ENCODE measurements at places on chromosomes 2 and 18.

- no peak for DNase-seq
Observed at GRCh38 chr18:10441472-10441871, 13.0 kb upstream of the APCDD1 start.

DNA sequence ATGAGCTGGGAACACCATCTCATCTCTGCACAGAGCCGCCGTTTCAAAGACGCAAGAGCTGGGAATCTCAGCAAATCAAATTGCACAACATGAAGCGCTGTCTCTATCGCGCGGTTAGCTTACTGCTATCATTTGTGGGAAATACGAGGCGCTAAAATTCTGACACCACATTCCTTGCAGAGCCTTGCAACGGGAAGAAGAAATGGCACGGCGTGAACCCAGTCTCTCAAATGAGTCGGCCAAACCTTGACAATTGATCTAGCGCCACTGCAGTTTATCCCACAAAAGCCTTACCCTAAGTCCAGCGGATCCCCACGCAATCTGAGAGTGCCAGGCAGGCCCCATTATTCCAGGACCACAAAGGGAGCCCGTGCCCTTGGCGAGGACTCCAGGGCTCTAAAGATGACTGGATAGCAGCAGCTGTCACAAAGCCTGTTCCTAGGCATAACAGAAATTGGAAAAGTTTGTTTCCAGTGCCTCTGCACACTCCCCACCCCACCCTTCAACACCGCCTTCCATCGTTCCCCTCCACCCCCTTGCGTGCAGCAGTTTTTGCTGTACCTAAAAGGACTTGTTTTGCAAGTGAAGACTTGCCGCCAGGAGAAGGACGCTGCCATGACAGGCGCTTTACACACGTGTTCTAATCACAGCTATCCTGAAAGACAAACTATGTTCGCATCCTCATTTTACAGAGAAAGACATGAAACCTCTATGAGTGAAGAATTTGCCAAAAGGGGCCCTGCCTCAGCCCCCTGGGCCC lies 252.4 kb downstream of the EIPR1 start:
- no peak for DNase-seq

GRCh38 chr2:20621366-20622295 lies 29.3 kb downstream of the HS1BP3 start:
- DNase-seq = no peak

DNA sequence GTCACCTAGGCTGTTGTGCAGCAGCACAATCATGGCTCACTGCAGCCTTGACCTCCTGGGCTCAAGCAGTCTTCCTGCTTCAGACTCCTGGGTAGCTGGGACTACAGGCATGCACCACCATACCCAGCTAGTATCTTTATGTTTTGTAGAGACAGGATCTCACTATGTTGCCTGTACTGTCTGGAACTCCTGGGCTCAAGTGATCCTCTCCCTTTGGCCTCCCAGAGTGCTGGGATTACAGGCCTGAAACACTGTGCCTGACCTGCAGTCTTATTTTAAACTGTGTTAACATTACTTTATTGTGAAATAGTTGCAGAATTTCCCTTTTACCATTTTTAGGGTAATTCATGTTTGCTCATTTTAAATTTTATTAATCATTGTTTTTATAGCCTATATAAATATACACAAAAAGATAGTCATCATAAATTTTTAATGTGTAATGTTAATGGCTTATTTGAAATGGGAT lies 24.6 kb downstream of the EML4 start:
- no peak for DNase-seq

DNA sequence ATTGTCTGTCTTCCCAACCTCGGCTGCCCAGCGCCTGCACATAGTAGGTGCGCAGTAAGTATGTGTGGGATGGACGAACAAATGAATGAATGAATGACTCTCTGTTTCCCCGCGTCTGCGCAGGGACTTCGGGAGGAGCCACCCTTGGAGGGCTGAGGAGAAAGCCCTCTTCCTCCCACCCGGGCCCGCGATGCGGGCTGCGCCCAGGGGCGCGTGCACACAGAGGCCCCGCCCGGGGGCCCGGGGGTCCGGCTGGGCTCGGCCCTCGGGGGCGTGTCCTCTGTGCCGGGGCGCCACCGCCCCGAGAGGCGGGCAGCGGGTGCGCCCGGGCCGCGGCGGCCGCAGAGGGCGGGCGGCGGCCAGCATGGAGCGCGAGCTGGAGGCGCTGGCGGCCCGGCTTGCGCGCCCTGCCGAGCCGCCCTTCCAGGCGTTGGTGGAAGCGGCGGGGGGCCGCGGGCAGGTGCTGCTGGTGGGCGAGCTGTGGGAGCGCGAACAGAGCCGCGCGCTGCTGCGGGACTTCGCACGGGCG lies at the start of gene C2orf72:
TSS of gene C2orf72 (plus strand) at position 322 of the 529 bp plus-strand sequence. CDS start at position 365, 43 bp downstream.
- DNase-seq = no peak

- DNase-seq = no peak
Observed at GRCh38 chr2:147595200-147595599, 249.6 kb upstream of the ACVR2A start.

DNA sequence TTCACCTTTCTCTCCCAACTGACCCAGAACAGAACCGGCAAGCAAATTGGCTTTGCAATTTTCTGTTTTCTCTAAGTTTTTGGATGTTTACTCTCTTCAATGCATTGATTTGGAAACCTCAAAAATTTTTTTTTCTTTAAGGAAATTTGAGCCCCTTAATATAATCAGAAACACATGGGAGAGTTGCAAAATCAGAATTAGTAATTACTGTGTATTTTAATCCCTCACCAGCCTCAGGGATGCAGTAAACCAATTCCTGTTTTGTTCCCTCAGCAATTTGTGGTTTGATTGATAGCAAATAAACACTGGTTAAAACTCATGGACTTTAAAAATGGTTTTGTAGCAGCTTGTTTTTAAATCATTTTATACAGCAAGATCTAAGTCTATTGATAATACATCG lies 281.5 kb downstream of the NEDD4L start:
- no peak for DNase-seq

- DNase-seq = no peak
Observed at GRCh38 chr18:26794230-26795101, 71.0 kb downstream of the AQP4 start.

GRCh38 chr2:52475590-52475989 lies 1292.0 kb upstream of the CHAC2 start:
- no peak for DNase-seq

DNA sequence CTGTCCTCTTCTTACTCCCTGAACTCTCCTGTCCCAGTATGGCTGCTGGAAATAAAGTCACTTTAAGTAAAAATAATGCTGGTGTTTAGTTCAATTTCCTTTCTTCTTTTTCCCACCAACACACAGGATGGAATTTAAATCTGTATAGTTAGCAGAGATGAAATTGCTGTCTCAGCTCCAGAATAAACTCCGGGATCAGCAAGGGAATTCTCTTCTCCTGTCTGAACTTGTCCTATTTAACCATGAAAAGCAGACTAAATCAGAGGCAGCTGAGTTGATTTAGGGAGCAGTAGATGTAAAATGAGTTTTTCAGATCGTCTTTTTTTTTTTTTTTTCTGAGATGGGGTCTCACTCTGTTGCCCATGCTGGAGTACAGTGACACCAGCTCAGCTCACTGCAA lies 25.9 kb downstream of the TTLL4 start:
- no peak for DNase-seq

DNA sequence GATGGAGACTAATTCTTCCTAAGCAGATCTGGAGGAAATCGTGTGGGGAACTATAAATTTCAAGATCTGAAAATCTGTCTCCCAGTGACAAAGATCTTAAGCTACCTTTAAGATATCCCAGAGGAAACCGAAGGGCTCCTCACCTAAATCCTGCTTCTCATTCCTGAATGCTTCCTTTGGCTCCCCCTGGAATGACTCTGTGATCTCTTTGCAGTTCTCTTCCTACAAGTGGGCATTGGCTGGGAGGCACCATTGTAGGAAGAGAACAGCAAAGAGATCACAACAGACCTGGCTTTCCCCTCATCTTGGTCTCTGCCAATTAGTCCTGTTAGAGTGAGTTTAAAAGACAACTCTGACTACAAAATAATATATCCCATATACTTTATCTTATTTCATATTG lies 70.0 kb upstream of the KCNH7 start:
- DNase-seq = no peak

- DNase-seq = no peak
Observed at GRCh38 chr2:197952540-197953202, 148.3 kb downstream of the PLCL1 start.

DNA sequence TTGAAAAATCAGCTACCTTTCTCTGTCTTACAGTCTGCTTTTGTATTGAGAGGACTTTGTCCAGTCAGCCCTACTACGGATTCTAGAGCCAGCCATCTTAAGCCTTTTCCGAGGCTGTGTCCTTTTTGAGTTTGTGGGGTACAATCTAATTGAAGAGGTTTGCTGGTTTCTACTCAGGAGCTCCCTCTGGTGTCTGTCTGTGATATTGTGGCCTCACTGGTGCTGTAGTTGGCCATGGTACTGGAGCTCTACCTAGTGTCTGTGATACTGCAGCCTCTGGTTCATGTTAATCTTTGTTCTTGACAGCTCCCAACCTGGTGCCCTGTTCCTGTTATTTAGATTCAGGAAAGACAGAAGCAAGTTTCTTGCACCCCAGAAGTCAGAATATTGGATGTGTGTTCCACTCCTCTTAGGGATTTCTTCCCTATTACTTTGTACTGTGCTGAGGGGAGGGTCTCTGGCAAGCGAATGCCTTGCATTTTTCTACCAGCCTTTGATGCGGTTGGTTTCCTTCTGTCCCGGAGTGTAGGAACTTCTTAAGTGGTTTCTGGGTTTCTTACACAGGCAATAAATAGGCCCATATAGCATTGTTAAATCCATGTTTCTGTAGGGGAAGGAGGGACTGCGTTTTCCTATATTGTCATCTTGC lies 78.5 kb downstream of the ACSL3 start:
- no peak for DNase-seq

DNA sequence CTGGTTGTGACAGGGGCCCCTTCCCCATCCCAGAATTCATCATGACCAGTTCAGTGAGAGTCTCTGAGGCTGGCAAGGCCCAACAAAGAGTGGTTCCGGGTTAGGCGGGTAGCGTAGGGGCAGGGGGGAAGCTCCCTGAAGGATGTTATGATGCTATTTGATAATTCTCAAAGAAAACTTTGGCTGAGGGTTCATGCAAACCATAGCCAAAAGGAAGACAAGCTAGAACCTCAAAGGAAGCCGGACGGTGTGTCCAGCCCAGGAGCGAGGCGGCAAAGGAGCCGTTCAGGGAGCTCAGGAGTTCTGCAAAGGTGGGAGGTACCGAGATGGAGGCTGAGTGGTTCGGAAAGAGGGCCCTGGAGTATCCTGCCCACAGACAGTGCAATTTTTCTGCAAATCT lies 226.8 kb upstream of the RAB6C start:
- DNase-seq = no peak

GRCh38 chr2:47516360-47517104 lies 113.6 kb downstream of the MSH2 start:
- DNase-seq = no peak

GRCh38 chr2:121362226-121362625 lies 77.2 kb upstream of the TFCP2L1 start:
- DNase-seq = no peak

- DNase-seq = no peak
Observed at GRCh38 chr2:201924453-201924852, 109.2 kb upstream of the FZD7 start.

DNA sequence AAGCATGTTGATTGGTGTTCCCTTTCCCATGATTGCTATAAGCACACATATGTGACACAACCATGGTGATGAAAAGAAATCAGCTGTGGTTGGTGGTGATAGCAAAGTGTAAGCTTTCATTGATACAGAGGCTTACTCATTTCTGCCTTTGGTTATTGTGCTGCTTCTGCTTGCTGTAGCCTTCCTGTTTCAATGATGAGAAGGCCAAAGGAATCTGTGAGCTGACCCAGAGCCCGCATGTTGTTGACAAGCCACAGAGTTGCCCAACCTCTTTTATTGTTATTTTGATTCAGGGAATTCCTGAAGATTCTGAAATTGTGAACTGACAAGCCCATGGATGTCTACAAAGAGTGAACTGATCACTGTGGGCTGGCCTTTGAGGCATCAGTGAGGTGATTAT lies 164.4 kb downstream of the TMEFF2 start:
- no peak for DNase-seq

DNA sequence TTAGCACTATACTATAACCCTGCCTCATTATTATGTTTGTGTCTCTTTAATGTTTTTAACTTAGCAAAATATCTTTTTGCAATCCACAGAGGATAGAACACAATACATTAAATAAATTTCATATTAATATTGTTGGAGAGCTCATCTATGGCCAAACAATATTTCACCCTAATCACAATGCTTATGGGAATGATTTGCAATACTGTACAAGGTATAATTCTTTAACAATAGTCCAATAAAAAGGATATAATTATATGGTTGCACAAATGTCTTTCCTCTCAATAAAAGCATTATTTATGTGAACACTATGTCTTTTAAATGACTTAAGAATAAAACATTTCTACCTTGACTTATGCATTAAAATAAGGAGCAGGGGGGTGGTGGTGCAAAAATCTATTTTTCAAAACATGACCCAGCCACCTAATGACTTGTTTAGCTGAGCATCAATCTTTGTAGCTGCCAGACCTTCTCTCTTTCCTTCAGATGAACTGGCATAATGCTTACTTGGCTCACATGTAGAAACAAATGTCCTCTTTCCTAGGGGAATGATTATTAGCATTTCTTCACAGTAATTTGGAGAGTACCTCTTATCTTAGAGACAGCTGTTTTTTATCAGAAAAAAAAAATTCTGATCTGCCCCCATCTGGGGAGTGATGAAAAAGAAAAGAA lies 1933.6 kb upstream of the LRRTM1 start:
- DNase-seq = no peak

GRCh38 chr18:70221156-70221914 lies 15.8 kb upstream of the RTTN start:
- DNase-seq = peak; percentile 68

DNA sequence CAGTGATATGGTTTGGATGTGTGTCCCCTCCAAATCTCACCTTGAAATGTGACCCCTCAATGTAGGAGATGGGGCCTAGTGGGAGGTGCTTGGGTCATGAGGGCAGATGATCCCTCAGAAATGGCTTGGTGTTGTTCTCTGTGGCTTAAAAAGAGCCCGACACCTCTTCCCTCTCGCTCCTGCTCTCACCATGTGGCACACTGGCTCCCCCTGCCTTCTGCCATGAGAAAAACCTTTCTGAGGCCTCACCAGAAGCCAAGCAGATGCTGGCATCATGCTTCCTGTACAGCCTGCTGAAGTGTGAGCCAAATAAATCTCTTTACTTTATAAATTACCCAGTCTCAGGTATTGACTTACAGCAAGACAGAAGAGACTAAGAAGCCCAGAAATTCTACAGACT lies 357.1 kb downstream of the NRXN1 start:
- no peak for DNase-seq

GRCh38 chr18:25678221-25678620 lies 326.3 kb upstream of the ZNF521 start:
- no peak for DNase-seq

GRCh38 chr2:7813541-7814292 lies 868.1 kb upstream of the ID2 start:
- no peak for DNase-seq

DNA sequence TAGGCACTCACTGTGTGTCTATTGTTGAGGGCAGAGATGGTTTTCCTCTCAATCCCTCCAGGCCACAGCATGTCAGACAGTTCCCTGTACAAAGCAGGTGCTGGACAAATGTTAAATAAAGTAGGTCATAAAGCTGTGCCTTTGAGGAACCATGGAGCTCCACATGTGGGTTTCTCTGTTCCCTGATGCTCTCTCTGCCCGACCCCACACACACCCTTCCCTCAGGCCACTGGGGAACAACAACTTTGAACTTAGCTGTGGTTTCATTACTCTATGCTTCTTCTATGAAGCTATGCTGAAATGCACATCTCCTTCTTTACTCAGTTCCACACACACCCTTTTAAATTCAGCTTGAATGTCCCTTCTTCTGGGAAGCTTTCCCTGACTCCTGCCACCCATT lies 415.3 kb downstream of the HRH4 start:
- no peak for DNase-seq
